GM12864 (cell line): ENCODE measurements at places on chromosomes 7 and 10.

DNA sequence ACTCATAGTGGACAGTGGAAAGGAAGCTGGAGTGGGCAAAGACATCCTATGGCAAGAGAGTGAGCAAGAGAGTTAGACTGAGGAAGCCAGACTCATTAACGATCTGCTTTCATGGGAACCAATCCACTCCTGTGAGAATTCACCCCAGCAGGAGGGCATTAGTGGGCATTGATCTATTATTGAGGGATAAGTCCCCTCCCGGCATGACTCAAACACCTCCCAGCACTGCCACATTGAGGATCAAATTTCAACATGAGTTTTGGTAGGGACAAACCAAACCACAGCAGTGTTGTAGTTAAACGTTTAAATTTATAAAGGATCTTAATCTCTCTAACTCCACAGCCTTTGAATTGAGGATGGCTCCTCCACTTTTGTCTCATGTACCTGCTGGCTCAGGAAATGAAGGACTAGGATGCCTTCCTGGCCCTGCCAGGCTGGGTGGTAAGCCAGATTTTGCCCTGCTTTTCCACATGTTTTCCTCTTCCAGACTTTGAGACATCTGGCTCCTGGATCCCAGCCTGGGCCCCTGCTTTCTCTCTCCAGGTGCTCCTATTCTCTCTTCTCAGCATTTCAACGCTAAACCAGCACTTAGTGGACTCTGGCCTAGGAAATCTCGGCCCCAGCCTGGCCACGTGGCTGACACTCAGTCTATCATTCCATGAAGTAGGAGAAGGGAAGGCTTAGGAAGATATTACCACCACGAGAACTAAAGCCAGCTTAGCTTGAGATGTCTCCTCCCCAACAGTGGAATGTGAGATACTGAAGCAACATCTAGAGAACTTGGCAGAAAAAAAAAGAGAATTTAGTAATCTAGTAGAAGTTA lies 96.5 kb upstream of the PIP4K2A start:
- DNase-seq = no peak

GRCh38 chr7:103811997-103812396 lies 177.5 kb downstream of the RELN start:
- no peak for DNase-seq

DNA sequence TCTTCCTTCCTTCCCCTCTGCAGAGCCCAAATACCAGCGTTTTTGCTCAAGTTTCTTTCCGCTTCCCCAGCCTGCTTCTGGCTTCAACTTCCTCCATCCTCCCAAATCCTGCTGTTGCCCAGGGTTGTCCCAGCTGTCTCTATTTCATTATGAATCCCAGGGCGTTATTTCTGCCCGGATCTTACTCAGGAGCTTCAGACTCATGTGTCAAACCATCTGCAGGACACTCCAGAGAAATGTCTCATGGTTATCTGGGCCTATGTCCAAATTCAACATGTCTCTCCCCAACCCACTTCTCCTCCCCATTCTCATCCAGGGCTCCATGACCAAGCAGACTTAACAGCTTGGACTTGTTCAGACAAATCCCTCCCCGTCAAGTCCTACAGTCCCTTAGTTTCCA lies 15.6 kb downstream of the ARHGAP22 start:
- DNase-seq = no peak

DNA sequence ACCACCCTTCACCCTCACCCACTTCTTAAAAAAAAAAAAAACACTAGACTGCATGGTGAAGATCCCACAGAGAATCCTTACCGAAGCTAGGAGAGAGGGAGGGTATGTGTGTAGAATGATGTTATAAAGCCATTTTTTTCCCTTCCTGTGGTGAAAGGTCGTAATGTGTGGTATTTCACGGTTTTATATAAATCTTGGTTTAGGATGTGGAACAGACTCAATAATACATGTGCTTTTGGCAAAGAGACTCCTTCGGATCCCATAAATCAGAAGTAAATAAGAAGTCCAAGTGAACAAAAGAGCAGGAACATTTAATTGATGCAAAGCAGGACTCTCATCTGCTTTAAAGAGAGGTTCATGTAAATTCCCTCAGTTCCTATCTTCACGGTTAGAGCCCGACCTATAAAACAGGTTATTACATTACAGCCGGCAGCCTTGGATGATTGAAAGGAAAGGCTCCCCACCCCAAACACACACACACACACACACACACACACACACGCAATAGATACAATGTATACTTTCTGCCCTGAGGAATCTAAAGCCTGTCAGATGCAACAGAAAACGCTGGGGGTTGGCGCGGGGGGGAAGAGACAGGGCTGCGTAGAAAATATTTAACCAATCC lies 8.8 kb downstream of the DLX5 start:
- DNase-seq = no peak
